ENCODE measurements at places on chromosomes 13 and 19. TPM values are rescaled to one million over a fixed set of nuclear protein-coding genes. Genes with fewer than 3 reads are reported as not detected.

- no peak for DNase-seq
Observed at GRCh38 chr13:44399074-44399473, 25.4 kb downstream of the SERP2 start.

The SIGLECL1 gene
- total RNA-seq = not detected

DNA sequence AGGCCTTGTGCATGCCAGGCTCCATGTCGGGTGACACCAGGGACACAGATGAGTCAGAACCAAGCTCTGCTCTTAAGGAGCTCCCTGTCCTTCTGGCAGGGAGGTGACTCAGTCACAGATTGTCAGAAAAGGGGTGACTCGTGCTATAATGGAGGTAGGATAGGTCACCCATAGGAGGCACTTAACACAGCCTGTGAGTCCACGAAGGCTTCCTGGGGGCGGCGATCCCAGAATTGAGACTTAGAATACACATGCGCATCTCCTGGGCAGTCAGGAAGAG is 19.6 kb downstream of the FUZ start:
- peak; percentile 73 for DNase-seq

GRCh38 chr13:33180122-33180804 is 105.3 kb downstream of the STARD13 start:
- DNase-seq = no peak

GRCh38 chr19:17557466-17557865 is 2.0 kb downstream of the COLGALT1 start:
- DNase-seq = no peak

- no peak for DNase-seq
Observed at GRCh38 chr13:27293076-27293691, 22.6 kb downstream of the RASL11A start.

The KLK15 gene
- not detected for total RNA-seq

- peak; percentile 43 for DNase-seq
Observed at GRCh38 chr13:26707122-26708006, 53.2 kb downstream of the GPR12 start.

The FBXL3 gene
- 34.7 TPM for total RNA-seq

The LRRC25 gene
- total RNA-seq = not detected

The TMC4 gene
- 0.54 TPM for total RNA-seq

- peak; percentile 65 for DNase-seq
Observed at GRCh38 chr13:42594481-42595252, 20.7 kb downstream of the TNFSF11 start.

The NCAN gene
- total RNA-seq = not detected

GRCh38 chr13:26382366-26382765 is 128.4 kb downstream of the CDK8 start:
- DNase-seq = no peak

The HRC gene
- total RNA-seq = not detected

DNA sequence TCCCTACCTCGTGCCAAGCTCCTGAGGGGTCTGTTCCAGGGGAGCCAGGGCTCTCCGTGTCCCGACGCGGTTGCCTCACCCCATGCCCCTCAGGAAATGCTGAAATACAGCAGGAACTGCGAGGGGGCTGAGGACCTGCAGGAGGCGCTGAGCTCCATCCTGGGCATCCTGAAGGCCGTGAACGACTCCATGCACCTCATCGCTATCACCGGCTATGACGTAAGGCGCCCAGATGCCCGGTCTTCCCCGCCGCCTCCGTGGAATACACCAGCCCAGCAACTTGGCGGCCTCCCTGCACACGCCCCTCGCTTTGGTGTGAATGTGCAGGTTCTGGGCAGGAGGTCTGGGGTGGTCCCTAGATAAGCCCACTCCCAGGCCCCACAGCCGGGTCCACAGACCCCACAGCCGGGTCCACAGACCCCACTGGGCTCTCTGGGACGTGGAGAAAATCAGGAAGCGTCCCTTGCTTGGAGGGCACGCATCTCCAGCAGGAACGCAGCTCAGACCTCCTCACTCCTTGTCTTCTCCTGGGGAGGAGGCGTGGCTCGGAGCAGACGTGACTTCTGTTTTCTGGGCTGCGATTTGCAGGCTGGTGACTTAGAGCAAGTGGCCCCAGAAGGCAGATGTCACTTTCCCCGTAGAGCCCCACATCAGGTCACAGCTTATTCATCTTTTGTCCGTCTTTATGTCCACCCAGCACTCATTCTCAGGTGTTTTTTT is 19.4 kb upstream of the F7 start:
- no peak for DNase-seq

DNA sequence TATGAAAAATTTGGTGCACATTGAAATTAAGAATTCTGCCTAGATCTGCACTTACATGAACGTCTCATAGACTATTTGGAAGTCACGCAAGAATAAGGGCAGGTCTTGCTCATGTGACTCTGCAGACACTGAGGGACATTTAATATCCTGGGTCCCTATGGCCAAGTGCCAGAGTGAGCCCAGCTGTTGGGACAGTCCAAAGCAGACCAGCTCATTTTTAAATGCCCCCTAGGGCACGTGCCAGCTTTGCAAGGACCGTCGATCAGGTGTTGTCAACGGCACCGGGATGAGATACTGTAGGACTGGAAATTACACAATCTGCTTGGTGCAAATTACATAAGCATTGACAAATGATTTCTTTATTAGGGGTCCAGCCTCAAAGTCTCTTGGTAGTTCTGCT is 293.6 kb downstream of the TEX29 start:
- DNase-seq = no peak

DNA sequence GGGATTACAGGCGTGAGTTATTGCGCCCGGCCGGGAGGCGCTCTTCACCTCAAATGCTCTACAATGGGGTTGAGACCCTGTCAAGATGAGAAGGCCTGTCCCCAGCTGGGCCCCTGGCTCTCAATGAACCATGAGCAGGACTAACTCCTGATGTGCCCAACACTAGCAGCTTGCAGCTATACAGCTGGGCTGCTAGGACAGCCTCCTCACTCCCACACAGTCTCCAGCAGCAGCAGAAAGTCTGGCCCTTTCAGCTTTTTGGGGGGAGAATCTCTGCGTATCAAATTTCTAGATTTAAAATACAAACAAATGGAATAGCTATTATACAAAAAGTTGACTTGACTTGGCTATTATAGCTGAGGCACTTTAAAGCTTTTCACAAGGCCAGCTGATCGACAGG is 30.2 kb downstream of the TMTC4 start:
- no peak for DNase-seq

- DNase-seq = no peak
Observed at GRCh38 chr19:18896421-18896841, 473 bp upstream of the CERS1 start.

- DNase-seq = no peak
Observed at GRCh38 chr19:49337267-49338022, 2.2 kb downstream of the CD37 start.

DNA sequence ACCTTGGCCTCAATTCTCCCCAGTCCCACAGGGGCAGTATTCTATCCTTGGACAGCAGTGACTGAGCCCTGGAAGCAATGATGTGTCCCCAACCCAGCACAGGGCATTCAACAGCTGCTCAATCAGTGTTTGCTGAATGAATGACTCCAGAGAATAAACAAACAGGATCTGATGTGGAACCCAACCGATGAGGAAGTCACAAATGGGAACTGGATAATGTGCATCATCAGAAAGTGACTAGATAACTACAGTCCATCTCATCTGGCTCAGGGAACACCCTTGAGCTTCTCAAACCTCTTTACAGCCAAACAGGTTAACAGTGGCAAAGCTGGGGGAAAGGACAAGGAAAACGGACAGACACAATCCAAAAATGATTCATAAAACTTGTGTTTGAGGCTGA is 8.2 kb downstream of the SLC25A30 start:
- no peak for DNase-seq

DNA sequence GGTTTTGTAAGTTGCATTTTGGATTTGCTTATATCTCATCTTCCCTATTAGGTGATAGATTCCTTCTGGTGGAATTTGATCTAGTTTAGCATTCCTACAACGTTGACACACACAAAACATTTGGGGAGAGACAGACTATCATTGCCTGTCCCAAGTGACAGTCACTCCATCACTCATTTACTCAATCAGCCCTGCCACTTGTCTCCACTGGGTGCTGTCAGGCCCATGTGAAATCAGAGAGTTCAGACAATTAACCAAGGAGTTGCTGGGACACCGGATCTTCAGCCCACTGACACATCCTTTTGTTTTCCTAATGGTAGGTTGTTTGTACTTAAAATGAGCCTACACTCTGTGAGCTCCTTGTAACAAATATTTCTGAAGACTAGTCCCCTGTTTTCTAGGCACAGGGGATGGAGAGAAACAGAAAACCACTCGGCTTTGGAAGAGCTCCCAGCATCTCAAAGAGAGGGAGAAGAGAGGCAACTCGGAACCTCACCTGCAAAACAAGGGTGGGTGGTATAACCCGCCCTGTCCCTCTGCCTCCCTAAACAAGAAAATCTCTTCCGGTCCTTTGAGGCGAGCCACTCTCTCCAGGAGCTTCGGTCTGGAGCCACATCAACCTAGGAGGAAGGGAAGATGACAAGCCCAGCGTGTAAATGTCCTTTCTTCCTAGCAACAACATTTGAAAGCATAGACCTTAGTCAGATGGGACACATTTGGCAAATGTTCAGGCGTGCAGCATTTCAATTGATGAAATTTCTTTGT is 440.9 kb upstream of the KLF12 start:
- no peak for DNase-seq

DNA sequence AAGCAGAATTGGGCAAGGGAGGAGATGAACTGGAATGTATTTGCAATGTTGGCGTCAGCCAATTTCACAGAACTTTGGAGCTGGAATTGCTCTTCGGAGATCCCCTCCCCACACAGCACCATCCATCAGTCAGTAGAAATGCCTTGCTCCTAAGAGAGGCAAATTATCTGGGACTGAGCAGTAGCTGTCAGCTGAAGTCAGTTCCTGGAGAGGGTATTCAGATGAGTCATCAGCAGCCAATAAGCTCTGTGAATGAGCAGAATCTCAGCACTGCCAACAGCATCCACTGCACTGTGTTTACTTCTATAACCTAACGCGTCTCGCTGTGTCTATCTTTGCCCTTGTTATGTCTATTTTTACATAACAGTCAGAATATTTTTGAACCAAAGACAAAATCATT is 213.7 kb downstream of the SLITRK5 start:
- DNase-seq = no peak

The ZNF709 gene
- total RNA-seq = 1.1 TPM

DNA sequence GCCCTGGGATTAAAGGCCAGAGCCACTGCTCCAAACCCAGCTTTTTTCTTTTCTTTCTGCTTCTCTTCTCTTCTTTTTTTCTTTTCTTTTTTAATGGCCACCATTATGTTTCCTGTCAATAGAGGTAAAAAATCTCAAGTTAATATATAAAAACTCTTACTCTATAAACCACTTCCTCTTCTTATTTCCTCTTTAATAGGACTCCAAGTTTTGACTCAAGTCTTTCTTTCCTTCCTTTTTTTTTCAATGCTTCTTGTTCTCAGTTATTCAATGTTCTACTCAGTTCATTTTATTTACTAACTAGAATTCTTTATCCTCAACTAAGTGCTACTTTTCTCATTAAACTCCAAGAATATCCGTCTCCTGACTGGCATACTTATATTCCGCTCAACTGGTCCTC is 27.1 kb upstream of the MYCBP2 start:
- no peak for DNase-seq

GRCh38 chr19:36819130-36819630 is 19.0 kb downstream of the ZNF790 start:
- DNase-seq = no peak

The LILRA5 gene
- not detected for total RNA-seq

The SLC25A41 gene
- not detected for total RNA-seq

GRCh38 chr19:11201791-11202190 is 4.4 kb upstream of the KANK2 start:
- DNase-seq = no peak

GRCh38 chr13:94612050-94612449 is 10.4 kb downstream of the GPR180 start:
- no peak for DNase-seq

DNA sequence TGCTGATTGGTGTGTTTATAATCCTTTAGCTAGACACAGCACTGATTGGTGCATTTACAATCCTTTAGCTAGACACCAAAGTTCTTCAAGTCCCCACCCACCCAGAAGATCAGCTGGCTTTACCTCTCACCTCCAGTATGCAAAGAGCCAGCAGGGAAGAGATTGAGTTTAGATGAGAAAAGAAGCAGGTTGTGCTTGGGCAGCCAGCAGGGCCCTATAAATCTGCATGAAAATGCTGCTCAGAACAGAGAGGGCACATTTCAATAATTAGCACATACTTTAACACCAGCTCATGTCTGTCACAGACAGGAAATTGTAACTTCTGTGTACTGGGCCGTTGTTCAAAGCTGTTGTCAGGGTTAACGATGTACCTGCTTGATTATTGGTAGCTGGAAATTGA is 1204.3 kb downstream of the UQCRFS1 start:
- DNase-seq = no peak

DNA sequence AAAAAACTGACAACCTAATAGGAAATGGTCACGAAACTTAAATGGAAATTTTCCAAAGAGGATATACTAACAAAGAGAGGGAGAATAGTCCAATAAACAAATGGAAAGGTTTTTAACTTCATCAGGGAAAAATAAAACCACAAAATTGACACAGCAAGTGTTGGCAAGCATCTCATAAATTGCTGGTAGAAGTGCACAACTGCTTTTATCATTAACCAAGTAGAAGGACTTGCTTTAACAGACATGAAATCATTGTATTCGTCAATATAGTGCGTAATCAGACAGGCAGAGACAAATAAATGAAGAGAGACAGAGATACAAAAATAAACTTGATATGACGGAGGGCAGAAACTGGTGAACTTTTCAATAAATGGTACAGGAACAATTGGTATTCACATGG is 7.4 kb downstream of the TGDS start:
- no peak for DNase-seq

GRCh38 chr13:79435561-79435990 is 29.5 kb upstream of the RBM26 start:
- DNase-seq = peak; percentile 89

Data from HFFc6 (cell line).